ENCODE measurements at places on chromosomes 2 and 18. TPM values are rescaled to one million over a fixed set of nuclear protein-coding genes. Genes with fewer than 3 reads are reported as not detected.

Gene SPDYA
- total RNA-seq = 11.2 TPM

Gene CIB4
- total RNA-seq = not detected

Gene PSMA8
- 0.42 TPM for total RNA-seq

Gene ZSWIM2
- not detected for total RNA-seq

- H3K27me3 ChIP-seq = peaks cover 62% of the 10 kb centered on the region
- no peak overlapping the region for H3K4me3 ChIP-seq
- H3K4me1 ChIP-seq = no peaks in the 10 kb centered on the region
- no peak for DNase-seq
- H3K36me3 ChIP-seq = no peaks in the 10 kb centered on the region
Measured at GRCh38 chr2:236782938-236783337, 213.3 kb downstream of the ACKR3 start.

GRCh38 chr2:67666386-67667053 is 269.4 kb downstream of the ETAA1 start:
- no peaks in the 10 kb centered on the region for H3K4me1 ChIP-seq
- no peaks in the 10 kb centered on the region for H3K36me3 ChIP-seq
- no peak overlapping the region for H3K27ac ChIP-seq
- H3K4me3 ChIP-seq = no peak overlapping the region
- H3K27me3 ChIP-seq = no peaks in the 10 kb centered on the region

GRCh38 chr2:120710256-120710655 is 25.4 kb upstream of the GLI2 start:
- no peak overlapping the region for H3K4me3 ChIP-seq
- peaks cover 60% of the 10 kb centered on the region for H3K27me3 ChIP-seq

GRCh38 chr2:73561422-73561821 is 80.8 kb downstream of the NAT8 start:
- DNase-seq = no peak
- H3K27me3 ChIP-seq = no peaks in the 10 kb centered on the region
- H3K27ac ChIP-seq = peak overlapping the region; percentile 34
- H3K36me3 ChIP-seq = peaks cover 16% of the 10 kb centered on the region
- H3K4me1 ChIP-seq = no peaks in the 10 kb centered on the region

DNA sequence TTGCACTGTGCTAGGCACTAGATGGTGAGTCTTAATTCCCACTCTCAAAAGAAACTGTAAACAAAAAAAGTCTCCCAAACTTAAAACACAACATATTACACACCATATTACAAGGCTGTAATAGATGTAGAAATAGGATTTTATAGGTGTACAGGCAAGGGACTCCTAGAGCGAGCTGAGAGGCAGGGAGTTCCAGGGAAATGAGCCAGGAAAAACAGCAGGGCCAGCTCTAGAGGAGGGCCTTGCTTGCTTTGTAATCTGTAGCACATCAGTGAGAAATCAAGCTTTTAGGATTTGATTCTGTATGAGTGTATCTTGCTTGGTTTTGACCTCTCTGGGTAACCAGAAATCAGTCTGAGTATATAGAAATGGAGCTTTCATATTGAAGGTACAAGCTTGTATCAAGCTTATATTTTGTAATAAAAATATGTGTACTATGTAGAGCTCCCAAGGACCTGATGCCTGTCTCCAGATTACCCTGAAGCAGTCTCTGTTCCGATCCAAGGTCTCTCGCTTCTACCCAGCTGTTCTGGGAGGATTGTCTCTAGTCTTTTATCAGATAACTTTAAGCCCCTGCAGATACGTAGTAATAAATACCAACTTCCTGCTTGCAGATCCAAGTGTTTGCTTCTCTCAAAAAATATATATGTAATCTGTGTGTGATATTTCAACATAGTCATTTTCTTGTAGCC is 73.0 kb downstream of the MYO1B start:
- H3K4me1 ChIP-seq = peaks cover 14% of the 10 kb centered on the region
- no peak for DNase-seq
- H3K27ac ChIP-seq = no peak overlapping the region
- no peak overlapping the region for H3K4me3 ChIP-seq
- H3K36me3 ChIP-seq = no peaks in the 10 kb centered on the region

DNA sequence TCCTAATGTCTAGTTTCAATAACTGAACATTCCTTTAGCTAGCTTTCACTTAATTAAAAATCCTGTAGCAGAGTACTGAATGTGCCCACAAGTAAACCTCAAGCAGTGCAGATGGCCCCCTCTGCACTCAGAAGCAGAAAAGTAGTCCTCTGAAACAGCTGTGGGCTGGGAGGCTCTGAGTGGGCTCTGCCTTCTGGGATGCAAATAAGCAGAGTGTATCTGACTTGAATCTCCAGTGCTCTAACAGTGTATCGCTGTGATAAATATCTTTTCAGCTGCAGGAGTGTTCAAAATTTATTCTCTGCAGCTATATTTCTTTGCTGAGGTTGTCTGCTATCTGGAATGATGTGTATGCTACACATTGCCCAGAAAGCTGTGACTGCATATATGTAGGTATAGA is 44.8 kb upstream of the SYT4 start:
- H3K36me3 ChIP-seq = no peaks in the 10 kb centered on the region
- no peak overlapping the region for H3K4me3 ChIP-seq
- no peak for DNase-seq
- H3K27ac ChIP-seq = no peak overlapping the region

DNA sequence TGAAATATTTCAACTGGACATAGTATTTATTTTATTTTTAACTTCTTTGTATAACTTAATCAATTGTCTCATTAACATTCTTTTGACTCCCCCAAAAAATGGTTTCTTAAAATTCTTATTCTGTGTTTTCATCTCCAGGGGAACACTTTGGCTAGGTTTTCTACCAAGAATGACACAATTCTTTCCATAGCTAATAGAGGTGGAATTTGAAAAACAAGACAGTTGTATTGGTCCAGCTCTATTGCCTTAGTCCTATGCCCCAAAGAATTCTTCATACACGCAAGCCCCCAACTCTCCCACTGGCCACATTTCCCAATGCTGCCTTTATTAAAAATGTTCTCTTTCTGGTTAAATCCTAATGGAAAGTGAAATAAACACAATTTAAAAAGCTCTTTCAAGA is 104.7 kb upstream of the PKDCC start:
- peaks cover 2% of the 10 kb centered on the region for H3K36me3 ChIP-seq
- peaks cover 2% of the 10 kb centered on the region for H3K4me1 ChIP-seq
- DNase-seq = no peak

DNA sequence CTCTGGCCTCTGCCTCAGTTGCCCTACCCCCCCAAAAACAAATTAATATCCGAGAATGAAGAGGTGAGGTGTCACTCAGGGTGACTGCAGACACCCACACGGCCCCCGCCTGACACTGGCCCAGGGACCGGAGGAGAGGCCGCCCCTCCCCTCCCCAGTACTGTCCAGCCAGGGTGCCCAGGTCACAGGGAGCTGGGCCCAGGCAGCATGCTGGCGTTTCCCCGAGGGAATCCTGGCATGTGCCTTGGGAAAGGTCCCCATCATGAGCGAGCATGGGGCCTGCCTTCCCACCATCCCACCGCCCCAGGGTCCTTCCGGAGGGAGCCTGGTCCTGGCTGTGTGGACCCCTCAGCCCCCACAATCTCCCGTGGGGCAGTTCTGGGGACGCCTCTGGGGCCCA is 3.0 kb downstream of the MAB21L4 start:
- no peak for DNase-seq
- H3K27ac ChIP-seq = no peak overlapping the region
- H3K27me3 ChIP-seq = peaks cover 11% of the 10 kb centered on the region
- no peaks in the 10 kb centered on the region for H3K36me3 ChIP-seq
- no peak overlapping the region for H3K4me3 ChIP-seq

DNA sequence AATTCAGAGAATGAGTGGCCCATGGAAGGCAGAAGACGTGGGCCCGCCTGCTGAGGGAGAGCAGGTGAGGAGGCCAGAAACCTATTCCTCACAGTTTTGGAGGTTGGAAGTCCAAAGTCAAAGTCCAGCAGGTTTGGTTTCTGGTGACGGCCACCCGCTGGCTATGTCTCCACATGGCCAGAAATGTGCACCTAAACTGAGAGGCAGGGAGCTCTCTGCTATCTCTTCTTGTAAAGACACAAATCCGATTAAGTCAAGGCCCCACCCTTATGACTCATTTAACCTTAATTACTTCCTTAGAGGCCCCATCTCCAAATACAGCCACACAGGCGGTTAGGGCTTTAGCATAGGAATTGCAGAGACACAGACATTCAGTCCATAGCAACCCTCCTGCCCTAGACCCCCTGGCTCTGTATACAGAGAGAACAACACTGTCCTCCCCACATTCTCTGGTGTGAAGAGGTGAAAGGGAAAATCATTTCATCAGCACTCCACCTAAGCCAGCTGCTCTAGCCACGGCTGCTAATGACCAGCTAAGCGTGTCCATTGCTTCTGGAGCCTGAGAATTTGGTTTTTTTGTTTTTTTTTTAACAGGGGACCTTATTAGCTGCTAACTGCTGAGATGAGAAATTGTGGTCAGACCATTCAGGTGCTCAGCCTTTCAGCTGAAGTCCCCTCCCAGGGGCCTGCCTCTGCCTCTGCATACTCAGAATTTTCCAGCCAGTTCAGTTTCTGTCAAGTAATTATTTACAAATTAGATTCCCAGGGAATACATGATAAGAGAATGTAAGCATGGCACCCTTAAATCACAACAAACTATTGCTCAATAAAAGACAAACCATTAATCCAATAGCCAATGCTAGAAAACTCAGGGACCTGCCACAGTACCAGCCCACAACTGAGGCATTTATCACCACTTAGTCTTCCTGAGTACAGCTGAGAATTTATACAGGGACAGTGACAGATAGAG is 368.7 kb upstream of the ID2 start:
- H3K27me3 ChIP-seq = no peaks in the 10 kb centered on the region
- H3K4me1 ChIP-seq = peaks cover 58% of the 10 kb centered on the region
- no peak for DNase-seq
- H3K36me3 ChIP-seq = peaks cover 5% of the 10 kb centered on the region

DNA sequence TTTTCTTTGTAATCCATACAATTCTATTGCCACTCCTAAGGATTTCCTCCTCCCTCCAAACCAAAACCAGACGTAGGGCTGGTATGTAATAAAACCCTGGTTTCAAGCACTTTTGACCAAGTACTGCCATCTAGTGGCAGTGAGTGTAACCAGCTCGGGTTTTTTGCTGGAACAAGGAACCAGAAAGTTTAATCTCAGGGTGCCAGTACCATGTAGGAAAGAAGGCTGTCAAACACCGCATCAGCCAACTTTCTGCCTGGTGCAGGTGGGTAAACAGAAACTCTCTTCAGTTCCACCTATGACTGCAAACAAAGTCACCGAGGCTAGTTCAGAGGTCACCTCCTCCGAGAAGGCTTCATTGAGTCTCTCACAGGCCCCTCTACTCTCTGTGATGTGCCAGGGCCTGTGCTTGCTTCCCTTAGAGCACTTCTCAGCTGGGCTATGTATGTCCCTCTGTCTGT is 10.2 kb upstream of the THNSL2 start:
- peaks cover 5% of the 10 kb centered on the region for H3K36me3 ChIP-seq
- no peak for DNase-seq
- no peak overlapping the region for H3K4me3 ChIP-seq
- peaks cover 22% of the 10 kb centered on the region for H3K27me3 ChIP-seq
- no peak overlapping the region for H3K27ac ChIP-seq

Measured in T-helper 17 cell (primary cell).